ENCODE measurements at places on chromosomes 1 and 21.

DNA sequence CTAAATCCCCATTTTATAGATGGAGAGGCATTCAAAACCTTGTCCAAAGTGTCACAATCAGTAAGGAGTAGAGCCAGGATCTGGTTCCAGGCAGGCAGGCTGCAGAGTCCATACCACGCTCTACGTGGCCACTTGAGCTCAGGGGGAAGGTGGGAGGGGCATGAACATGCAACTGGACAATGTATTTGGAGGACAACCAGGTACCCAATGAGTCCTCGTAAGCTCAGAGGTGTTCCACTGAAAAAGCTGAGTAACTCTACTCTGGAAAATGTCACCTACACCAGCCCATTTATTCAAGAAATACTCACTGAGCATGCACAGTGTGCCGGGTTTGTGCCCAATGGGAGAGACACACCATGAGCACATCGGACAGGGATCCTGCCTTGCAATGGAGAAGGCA lies 11.2 kb upstream of the GUCA2B start:
- DNase-seq = no peak

DNA sequence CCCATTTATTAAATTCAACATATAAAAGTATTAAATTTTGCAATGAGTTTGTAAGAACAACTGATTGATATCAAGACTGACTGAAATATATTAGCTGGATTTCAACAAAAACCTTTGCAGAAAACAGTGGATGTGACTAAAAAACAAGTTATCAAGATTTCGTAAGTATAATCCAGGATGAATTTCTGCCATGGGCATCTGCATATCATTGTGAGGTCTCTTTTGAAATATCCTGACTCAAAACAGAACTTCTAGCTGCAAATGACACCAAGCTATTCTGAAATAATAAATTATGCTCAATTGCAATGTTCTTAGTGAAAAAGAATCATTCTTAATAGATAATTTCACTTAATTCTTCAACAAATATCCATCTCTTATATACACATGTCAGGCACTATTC lies 52.6 kb downstream of the CD34 start:
- no peak for DNase-seq

- no peak for DNase-seq
Observed at GRCh38 chr1:92065042-92065441, 10.2 kb downstream of the SETSIP start.

- DNase-seq = peak; percentile 24
Observed at GRCh38 chr1:55369474-55369873, 154.3 kb upstream of the USP24 start.

- no peak for DNase-seq
Observed at GRCh38 chr21:37454869-37455503, 88.4 kb downstream of the DYRK1A start.

- DNase-seq = no peak
Observed at GRCh38 chr1:63119575-63120155, 202.7 kb upstream of the FOXD3 start.

DNA sequence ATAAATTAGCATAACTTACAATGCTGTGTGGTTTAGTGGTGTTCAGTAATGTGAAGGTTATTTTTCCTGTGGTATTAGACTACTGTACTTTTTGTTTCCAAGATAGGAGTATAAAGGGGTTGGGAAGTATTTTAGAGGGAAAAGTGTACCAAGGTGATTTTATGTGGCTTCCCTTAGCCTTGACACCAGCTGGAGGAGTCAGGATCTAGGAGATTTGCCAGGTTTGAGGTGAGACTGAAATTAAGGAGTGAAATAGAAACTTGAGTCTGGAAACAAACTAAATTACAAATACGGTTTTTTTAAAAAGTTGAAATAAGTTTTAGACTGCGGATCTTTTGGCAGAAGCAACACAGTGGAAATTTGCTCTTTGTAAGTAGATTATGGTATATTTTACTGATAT lies 32.3 kb downstream of the COG2 start:
- no peak for DNase-seq

DNA sequence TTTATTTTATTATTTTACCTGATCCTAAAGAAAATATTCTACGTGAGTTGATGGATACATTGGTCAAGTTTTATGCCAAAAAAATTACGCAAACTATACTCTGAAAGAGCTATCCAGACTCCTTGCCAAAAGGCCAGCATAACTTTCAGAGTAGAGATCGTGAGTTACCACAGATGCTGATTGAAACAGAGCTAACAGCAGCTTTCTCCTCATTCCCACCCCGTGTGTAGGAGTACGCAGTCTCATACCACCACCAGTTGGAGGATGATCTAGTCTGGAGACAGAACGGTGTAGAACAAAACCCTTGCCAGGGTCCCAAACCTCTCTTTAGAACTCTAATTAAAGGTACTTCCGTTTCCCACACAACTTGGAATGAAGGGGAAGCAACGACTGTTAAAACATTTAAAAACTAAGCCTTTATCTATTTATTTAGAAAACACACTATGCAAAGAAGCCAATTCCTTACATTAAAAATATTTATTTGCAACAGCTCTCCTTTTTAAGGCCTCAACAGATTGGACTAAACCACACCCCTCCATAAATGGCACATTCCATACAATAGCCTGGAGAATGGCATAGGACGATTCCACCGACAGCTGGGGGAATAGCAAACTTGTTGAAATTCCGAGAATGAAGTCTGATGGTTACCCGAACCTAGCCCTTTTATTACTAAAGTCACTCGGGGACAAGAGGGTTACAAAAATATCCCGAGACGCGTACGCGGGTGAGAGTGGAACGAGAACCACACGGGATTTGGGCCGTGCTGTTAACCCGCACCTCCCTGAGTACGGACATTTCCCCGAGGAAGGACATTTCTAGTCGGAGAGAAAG lies 1.4 kb downstream of the NUCKS1 start:
- DNase-seq = peak; percentile 62

Data from epithelial cell of esophagus (primary cell).